ENCODE measurements at places on chromosomes 13 and 19.

- no peak overlapping the region for H3K27ac ChIP-seq
- no peaks in the 10 kb centered on the region for H3K4me1 ChIP-seq
- H3K4me3 ChIP-seq = no peak overlapping the region
- no peaks in the 10 kb centered on the region for H3K27me3 ChIP-seq
- H3K36me3 ChIP-seq = no peaks in the 10 kb centered on the region
These were observed 324.0 kb downstream of the GPC5 start for GRCh38 chr13:91722267-91722884.

DNA sequence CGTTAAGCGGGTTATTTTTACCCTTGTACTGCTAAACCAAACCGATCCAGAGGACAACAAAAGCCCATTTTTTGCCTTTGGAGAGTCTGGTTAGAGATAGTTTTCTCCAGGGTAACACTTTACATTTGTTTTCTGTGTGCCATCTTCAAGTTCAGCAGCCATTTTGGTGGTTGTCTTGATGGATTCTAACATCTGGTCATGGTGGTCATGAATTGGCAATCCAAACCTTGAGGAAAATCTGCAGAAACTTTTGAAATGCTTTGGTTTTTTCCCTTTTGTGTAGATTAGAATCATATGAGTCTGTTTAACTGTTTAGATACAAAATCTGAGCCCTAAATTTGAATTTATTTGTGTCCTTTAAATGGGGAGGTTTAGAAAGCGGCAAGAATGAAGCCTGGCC, 16.6 kb downstream of the HNRNPM start:
- peaks cover 68% of the 10 kb centered on the region for H3K4me1 ChIP-seq
- no peak overlapping the region for H3K4me3 ChIP-seq
- no peaks in the 10 kb centered on the region for H3K36me3 ChIP-seq

DNA sequence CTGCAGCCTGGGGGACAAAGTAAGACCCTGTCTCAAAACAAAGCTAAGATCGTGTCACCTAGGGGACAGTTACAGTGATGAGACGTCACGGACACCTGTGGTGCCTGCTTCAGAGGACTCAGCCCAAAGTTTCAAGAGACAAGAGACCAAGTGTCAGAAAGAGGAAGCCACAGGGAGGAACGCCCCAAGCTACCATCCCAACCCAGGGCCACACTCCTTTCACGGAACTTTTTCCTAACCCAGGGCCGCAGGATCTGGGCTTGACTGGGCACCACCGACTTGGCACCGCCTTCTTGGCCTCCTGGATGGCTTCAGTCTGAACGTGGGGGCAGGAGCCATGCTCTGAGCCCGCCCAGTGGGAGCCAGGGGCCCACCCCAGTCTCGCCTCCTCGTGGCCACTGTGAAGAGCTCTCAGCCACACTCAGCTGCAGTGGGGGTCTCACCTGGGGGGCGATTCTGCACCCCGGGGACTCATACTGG, 8.5 kb downstream of the MOB3A start:
- H3K36me3 ChIP-seq = no peaks in the 10 kb centered on the region
- DNase-seq = peak; percentile 42
- no peak overlapping the region for H3K27ac ChIP-seq

DNA sequence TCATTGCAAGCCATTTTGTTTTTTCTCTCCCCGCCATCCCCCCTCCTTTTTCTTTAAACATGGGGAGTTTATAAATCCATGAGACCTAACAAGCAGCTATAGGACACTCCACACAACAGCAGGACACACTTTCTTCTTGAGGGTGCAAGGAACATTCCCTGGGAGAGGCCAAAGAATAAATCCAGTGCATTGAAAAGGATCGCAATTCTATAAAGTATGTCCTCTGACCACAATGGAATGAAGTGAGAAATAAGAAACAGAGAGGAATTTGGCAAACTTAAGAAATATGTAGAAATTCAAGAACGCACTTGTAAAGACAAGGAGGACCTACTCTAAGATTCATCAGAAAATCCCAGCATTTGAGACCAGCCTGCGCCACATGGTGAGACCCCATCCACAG, 11.9 kb downstream of the KLF2 start:
- H3K4me1 ChIP-seq = no peaks in the 10 kb centered on the region
- H3K27ac ChIP-seq = no peak overlapping the region
- no peaks in the 10 kb centered on the region for H3K36me3 ChIP-seq
- H3K27me3 ChIP-seq = no peaks in the 10 kb centered on the region

DNA sequence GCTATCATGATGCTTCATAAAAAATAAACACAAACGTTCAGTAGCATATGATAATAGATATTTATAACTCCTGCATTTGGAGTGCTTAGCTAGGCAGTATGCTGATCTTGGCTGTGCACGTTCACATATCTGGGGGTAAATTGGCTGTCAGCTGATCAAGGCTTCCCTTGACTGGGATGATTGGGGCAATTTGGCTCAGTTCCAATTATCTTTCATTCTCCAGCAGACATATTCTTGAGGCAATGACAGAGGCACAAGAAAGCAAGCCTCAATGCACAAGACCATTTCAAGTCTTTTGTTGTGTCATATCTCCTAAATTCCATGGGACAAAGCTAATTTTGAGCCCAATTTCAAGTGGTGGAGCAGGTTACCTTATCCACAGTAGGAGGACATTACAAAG, 142.0 kb downstream of the DLEU7 start:
- DNase-seq = no peak
- no peaks in the 10 kb centered on the region for H3K27me3 ChIP-seq
- no peak overlapping the region for H3K27ac ChIP-seq
- no peak overlapping the region for H3K4me3 ChIP-seq
- no peaks in the 10 kb centered on the region for H3K36me3 ChIP-seq
- no peaks in the 10 kb centered on the region for H3K4me1 ChIP-seq

- H3K4me3 ChIP-seq = no peak overlapping the region
- DNase-seq = no peak
- H3K27me3 ChIP-seq = no peaks in the 10 kb centered on the region
- no peaks in the 10 kb centered on the region for H3K36me3 ChIP-seq
These were observed 4.6 kb downstream of the TCF3 start for GRCh38 chr19:1647501-1648458.

- no peak for DNase-seq
- H3K4me1 ChIP-seq = no peaks in the 10 kb centered on the region
- H3K4me3 ChIP-seq = no peak overlapping the region
These were observed 109.9 kb downstream of the OLFM4 start for GRCh38 chr13:53138376-53139036.
